ENCODE measurements at places on chromosomes 12 and 14.

- DNase-seq, result no peak
Measured at GRCh38 chr12:3950714-3951320, 77.6 kb upstream of the PARP11 start.

GRCh38 chr12:114343585-114344302, 62.2 kb downstream of the TBX5 start:
- no peak for DNase-seq

DNA sequence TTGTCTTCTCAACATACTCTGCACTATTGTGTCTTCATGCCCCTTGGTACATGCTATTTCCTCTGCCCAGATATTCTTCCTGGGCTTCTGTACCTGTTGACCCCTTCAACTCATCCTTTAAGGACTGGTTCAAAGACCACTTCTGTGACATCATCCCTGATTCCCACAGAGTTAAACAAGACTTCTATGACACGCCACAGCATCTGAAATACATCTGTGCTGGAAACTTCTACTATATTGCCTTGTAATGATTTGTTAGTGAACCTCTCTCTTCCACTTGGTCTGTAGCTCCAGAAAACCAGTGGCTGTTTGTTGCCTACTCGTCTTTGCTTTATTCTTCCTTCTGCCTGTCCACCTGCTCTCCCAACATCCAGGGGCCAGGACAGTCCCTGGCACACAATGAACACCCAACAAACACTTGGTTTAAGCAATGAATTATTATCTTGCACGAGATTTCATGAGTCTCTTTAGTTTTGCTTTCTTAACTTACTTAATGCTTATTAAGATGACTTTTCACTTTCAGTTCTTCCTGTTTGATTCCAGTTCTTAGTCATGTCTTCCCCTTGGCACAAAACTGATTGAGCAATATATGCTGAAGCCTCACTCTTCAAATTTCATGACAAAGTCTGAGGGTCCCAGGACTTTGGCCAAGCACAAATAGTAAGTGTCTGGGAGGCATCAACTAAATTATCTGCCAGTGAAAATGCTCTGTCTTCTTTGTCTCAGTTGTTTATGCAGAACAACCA, 485.9 kb downstream of the APAF1 start:
- no peak for DNase-seq

DNA sequence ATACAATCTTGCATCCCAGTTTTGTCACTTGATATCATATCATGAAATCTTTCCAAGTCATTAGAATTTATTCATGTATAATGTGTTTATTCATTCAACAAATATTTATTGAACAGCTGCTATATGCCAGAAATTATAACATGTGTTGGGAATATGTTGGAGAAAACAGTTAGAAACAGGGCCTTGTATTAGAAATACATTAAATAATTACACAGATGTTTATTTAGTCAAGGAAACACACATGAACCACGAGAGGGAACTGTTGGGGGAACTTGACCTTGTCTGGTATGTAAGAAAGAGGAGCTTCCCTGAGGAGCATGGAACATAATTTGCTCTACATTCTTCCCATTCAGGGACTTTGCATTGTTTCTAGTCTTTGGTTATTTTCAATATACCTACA, 191.7 kb upstream of the FRMD6 start:
- no peak for DNase-seq

GRCh38 chr14:54350203-54350602, 46.6 kb upstream of the CDKN3 start:
- DNase-seq, result no peak

Data from stimulated activated CD4-positive, alpha-beta T cell treated with anti-CD3 and anti-CD28 coated beads, Interleukin-12 subunit alpha, Interleukin-12 subunit beta, amount 100 ng/mL, for 24 hours (primary cell).